ENCODE measurements at places on chromosomes 12 and 14.
A peak's percentile ranks its signal among the peaks of the same experiment; 100 is the strongest.

GRCh38 chr12:104737791-104738301 lies 220.2 kb downstream of the SLC41A2 start:
- no peak for DNase-seq

DNA sequence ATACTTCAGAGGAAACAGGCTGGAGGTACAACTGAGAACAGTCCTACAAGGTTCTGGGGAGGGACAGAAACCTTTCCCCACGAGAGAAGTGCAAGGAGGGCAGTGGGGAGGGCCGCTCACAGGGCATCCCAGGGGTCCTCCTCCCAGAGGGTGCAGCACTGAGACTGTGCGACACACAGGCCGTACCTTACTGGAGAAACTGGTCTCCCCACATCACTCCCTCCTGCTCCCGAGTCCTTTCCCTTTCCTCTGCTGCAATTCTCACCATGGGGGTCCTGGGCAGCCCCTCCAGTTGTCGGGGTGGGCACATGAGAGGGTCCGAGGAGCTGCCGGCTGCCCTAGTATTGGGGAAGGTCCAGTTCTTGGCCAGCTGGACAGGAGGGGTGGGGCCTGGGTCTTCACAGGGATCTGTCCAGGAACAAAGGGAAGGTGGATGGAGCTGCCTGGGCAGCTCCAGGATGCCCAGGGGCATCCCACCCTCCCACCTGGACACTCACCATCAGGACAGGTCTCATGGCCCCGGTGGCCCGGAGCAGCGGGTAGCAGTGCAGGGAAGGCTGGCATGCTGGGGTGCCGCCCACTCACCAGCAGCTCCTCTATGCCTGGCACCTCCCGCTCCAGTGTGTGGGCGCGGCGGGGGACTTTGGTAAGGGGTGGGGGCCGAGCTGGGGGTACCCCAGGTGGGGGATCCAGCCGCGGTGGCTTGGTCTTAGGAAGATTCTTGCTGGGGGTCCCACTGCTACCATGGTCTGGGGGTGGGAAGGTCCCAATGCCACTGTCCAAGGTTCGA lies 35.8 kb downstream of the NCKAP5L start:
- no peak for DNase-seq

- DNase-seq = no peak
These were observed 26.3 kb downstream of the SETD1B start for GRCh38 chr12:121830134-121830533.

GRCh38 chr14:76779221-76780057 lies 18.2 kb downstream of the VASH1 start:
- no peak for DNase-seq

DNA sequence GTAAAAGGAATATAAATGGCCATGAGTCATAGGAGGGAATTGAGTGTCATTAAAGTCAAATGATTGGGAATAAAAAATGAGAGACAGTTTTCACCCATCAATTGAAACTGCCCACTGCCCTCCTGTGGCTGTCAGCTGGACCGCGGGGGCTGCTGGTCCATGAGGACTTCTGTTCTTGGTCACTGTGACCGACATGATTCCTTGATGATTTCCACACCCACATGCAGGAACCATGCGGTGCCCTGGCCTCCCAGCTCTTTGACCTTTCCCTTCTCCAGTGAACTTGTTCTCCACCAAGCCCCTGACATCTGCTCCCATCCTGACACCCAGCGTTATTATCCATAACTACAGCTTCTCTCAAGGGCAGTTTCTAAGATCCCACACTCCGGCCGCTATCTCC lies 48.4 kb downstream of the C12orf75 start:
- DNase-seq = peak; percentile 40

DNA sequence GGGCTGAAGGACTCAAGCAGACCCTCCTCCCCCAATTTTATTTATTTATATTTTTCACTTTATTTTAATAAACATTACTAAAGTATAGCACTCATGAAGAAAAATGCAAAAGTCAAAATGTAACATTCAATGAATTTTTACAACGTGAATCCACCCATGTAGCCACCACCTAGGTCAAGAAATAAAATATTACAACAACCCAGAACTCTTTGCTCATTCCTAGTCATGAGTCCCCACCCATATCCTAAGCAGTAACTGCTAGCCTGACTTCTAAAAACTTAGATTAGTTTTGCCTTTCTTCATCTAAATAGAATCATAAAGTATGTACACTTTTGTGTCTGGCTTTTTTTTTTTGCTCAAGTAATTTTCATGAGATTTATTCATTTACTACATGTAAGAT lies 86.9 kb upstream of the CRY1 start:
- no peak for DNase-seq

DNA sequence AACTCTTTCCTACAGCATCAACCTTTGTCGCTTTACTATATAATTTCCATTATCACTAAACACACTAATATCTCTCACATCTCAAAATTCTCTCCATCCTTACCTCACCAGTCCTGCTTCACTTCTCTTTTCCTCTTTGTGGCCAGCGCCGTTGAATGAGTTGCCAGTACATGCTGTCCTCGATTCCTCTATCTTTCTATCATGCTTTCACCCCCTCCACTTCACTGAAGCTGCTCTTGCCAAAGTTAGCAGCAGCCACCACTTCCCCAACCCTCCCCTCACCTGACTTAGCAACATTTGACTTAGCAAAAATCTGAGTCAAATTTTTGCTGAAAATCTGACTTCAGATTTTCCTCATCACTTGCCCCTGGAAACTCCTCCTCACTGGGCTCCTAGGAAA lies 210.4 kb downstream of the ANO6 start:
- DNase-seq = no peak

- no peak for DNase-seq
These were observed 627.5 kb downstream of the MED13L start for GRCh38 chr12:115650026-115650425.

GRCh38 chr12:22101749-22102243 lies 55.8 kb downstream of the CMAS start:
- peak; percentile 11 for DNase-seq

GRCh38 chr14:91889477-91890211 lies 22.3 kb upstream of the TC2N start:
- no peak for DNase-seq

GRCh38 chr14:31993521-31993951 lies 83.6 kb upstream of the ARHGAP5 start:
- DNase-seq = no peak

DNA sequence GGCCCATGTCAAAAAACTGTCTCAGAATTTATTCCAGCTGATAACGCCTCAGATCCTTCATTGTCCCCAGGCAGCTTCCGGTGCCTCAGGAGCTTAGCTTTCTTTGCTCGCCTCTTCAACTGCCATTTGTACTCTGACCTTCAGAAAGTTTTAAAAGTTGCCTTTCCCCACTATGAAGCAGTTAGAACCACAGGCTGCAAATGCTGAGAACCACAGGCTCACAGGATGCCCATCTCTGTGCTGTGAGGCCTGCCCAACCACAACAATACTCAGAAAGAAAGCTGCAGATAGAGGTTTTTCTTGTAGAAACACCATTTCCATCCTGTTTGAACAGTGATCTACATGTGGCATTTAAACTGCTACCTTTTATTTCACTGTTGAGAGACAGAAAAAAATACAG lies 131.1 kb downstream of the PRKCH start:
- DNase-seq = no peak

DNA sequence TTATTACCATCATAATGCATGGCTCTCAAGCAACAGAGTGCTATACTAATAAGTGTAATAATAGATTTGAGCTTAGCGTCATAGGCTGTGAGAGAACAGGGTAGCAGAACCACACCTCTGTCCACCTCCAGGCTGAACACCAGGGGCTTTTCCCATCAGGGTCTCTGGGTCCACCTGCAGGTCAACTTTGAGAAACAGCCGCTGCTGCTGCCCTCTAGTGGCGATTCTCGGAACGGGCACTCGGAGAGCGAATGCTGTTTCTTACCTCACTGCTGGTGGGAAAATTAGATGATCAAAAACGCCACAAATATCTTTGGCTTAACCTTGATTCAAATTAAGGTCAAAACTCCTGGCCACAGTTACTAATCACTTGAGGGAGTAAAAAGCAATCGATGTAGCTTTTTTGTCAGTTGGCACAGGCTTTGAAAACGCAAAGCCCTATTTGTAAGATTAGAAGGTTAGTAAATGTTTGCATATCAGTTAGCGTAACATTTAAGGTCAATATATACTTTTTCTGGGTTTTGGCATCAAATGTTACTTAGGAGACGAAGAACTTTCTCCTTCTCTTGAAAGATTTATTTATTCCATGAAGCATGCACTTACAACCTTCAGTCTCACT lies 127.9 kb upstream of the TMEM132D start:
- peak; percentile 65 for DNase-seq

- DNase-seq = no peak
These were observed 88.3 kb upstream of the PLEKHG7 start for GRCh38 chr12:92614502-92614901.

DNA sequence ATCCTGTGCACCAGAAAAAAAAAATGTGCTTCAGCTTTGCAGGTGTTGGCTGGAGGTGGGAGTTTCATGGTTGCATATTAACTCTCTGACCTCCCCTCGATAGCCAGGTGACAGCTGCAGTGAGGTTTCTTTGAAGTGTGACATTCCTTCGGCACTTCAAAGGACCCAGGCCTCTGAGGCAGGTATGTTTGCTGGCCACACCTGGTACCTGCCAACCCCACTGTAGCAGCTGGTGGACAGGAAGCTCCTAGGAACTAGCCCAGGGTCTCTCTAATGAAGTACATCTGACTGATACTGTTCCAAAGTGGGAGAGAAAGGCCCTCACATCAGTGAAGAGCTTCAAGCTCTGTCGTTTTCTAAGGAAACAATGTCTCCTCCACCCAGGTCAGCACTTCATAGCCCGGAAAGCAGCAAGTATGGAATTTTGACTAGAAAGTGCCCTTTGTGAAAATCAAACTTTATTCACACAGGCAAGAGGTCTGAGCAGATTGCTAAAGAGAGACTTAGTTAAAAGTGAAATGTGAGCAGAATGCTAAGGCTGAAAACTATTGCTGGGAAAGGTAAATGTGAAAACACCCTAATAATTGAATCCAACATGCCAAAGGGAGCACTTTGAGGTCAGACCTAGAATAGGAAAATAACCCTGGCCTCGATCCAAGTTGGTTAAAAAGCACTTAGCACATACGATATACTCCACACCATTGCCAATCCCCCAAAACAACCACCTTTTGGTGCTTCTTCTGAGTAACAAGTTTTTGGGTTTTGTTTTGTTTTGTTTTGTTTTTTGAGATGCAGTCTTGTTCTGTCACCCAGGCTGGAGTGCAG lies 71.3 kb downstream of the PHLDA1 start:
- peak; percentile 79 for DNase-seq

- DNase-seq = peak; percentile 55
These were observed 26.4 kb upstream of the STAB2 start for GRCh38 chr12:103560604-103561101.

DNA sequence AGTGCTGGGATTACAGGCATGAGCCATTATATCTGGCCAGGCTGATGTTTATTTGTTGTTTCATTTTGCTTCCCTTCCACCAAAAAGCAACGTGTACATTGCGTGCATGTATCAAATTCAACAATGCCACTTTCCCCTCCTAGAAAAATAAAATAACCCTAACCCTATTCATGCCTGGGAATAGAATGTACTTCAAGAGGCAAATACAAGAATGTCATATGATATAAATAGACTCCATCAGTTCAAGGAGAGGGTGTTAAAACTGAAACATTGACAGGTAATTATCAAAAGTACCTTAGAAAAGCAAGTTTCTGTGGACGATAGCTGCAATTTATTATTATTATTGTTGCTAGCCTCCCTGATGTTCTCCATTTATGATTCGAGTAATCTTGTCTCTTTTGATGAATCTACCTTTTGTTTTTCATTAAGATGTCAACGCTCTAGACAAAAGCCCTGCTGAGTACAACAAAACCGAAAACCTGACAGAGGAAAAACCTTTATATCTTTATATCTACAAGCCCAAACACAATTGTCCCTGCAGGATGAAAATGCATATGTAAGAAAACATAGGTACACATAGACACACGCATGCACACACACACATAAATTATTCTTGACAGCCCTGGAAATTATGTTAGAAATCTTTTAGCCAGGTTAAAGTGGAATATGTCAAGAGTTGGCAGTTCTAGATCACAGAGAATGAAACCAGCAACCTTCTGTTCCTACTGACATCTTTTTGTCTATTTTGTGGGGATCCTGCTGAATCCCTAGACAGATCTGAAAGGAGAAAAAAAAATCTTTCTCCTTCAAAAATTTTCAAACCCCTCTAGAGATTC lies 98.9 kb downstream of the BTG1 start:
- DNase-seq = no peak

- no peak for DNase-seq
These were observed 72.9 kb downstream of the DDX51 start for GRCh38 chr12:132071040-132071810.

DNA sequence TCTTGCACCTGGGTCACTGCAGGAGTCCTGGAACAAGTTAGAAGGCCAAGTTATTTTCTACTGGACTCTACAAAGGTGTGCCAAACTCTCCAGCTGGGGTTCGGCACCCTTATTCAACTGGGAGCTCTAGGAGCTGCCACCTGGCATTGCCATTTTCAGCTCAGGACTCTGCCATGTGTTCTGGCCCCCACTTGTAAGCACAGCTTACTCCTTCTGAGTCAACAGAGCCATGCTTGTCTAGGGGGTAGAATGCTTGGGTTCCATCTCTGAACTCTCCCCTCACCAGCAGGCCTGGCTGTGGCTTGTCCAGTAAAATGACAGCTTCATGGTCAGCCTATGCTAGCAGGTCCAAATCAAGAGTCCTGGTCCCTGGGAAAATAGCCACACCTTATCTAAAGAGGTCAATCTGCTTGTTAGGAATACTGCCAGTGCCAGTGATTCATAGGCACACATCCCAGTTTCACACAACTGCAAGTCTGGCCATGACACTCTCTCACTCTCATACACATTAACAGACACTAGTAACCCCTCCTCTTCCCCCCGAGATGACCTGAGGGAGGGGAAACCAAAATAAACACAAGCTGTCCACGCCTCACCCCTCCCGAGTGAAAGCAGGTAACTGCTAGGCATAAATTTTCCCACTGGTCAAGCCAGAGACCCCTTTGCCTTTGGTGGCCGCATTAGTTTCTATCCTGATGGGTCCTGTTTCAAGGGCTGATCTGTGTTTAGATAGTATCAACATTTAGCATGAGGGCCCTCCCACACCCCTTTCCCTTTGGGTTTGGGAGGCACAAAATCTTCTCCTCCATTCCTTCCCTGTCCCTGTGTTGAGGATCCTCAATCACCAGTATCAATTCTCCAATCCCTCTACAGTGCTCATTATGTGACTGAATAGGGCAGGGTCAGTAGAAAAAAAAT lies 182.3 kb upstream of the GZMB start:
- DNase-seq = peak; percentile 67

- DNase-seq = no peak
These were observed 134.9 kb upstream of the FRMD6 start for GRCh38 chr14:51516706-51517395.

DNA sequence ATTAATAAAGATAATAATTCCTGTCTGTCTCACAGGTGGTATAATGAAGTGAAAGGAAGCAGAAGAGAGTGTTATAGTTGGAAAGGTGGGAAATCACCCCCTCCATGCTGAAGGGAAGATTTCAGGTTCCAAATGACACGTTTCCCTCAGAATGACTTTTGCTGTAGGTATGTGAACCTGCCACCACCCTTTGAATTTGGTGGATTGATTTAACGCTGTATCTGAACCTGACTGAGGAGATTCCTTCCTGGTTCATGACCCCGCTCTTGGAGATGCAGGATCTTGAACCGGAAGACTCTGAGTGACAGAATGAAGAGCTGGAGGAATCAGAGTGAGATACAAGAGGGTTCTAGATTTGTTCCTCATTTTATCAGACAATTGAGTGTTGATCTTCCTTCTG lies 20.3 kb upstream of the EMP1 start:
- peak; percentile 51 for DNase-seq
